ENCODE measurements at places on chromosomes 2 and 18.

DNA sequence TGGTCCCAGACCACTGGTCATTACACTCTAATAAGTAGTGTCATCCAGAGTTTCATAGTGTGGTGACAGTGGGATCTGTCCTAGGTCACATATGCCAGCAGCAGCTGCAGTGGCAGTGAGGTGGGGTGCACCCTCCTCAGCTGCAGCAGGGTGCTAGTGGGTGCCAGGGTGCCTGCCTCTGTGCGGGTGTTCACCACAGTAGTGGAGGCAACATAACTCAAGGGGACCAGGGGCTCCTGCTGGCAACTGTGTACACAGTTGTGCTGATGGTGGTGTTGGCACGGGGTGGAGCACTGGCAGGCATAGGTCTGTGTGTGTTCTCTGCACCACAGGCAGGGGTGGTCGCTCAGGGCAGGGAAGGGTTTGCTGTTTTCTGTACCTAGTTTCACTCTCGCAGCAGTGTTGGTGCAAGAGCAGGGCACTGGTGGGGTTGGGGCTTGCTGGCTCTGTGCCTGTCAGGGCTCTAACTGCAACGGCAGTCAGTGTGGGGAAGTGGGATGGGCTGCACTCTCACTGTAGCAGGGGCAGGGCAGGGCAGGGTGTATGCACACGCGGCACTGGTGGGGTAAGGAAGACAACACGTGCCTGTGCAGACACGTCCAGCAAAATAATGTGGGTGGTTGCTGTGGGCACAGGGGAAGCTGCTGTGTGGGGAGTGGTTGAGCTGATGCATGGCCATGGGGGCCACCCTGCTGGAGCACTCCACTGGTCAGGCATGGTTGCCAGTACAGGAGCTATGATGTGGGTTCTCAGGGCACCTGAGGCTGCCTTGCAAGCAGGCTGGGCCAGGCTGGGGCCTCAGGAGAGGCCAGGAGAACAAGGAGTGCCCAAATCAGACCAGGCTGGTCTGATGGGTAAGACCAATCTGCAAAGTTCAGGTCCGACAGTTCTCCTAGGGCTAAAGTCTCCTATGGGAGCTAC, 226.6 kb downstream of the MEIS1 start:
- DNase-seq: no peak

- no peak for DNase-seq
These were observed 67.4 kb upstream of the RPL31 start for GRCh38 chr2:100934504-100935371.

GRCh38 chr18:7876354-7877104, 309.4 kb downstream of the PTPRM start:
- DNase-seq: no peak

DNA sequence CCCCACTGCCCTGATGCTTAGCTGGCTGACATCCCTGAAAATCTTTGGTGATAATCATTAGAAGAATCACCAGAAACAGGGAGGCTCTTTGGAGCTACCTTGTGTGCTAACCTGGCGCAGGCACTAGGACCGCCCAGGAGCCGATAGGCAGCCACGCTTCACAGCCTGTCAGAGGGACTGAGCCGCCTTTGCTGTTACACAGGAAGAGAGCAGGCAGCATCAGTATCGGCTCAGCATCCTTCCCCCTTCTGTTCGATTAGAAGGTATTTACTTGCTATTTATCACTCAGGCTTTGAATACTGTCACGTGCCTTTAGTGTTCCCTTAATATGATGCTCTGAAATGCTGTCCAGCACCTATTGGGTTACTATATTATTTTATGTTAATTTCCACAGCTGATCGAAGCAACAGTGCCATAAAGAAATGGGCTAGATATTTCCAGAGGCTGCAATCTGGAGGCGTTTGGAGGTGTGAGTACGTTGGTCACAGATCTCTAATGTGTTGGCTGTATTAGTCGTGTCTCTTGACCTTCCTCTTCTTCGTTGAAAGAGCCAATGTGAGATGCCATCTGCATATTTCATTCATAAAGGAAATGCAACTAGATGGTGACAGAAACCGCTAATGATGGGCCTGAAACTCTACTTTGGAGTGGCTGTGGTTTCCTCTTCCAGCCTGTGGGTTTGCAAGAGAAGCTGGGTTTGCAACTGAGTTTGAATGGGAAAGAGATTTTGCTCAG, 110.4 kb upstream of the RAB27B start:
- no peak for DNase-seq

DNA sequence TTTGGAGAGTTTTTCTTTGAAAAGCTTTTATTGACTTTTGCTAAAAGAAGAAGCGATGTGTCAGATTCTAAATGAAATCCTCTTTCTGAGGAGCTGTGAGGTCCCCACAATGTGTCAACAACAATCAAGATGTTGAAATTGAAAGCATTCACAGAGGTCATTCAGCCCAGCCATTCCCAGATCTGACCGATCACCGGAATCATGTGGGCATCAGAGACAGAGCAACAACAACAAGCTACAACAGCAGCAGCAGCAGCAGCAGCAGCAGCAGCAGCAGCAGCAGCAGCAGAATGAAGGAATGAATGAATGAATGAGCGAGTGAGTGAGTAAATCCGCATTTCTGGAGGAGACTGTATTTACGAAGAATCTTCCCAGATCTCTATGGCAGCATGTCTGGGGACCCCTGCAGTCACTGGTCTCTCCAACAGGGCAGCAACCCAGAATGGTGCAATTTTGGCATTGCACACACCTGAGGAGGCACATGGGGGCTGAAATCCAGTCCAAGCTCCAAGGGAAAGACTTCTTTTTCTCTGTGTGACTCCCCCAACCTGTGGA, 299.0 kb downstream of the MYCN start:
- DNase-seq: no peak

GRCh38 chr2:73987948-73988700, 3.4 kb downstream of the TET3 start:
- no peak for DNase-seq

DNA sequence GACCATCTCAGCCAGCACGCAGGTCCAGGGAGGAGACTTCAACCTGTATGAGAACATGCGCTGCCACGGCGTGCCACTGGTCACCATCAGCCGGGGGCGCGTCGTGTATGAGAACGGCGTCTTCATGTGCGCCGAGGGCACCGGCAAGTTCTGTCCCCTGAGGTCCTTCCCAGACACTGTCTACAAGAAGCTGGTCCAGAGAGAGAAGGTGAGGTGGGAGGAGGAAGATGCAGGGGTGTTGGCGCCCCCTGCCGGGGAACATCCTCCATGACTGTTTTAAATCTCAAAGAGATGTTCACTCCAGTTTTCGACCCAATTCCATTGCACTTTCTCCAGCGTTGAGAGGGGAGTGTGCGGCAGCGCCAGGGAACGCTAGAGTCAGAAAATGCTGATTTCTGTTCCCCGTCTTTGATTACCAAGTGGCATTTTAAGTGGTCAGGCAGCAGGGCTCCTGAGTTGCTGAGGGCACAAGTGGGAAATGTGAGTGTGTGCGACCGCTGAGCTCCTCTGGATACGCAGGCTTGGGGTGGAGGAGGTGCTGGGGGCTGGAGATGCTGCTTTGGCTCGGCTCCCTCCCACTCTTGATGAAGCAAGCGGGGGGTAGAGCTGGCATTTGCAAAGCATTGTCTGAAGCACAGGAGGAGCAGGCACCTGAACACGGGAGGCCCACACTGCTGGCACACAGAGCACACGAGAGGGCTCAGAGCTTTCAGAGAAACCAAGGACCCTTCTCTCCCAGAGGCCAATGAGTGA, 27.7 kb upstream of the MAPRE3 start:
- peak; percentile 33 for DNase-seq

DNA sequence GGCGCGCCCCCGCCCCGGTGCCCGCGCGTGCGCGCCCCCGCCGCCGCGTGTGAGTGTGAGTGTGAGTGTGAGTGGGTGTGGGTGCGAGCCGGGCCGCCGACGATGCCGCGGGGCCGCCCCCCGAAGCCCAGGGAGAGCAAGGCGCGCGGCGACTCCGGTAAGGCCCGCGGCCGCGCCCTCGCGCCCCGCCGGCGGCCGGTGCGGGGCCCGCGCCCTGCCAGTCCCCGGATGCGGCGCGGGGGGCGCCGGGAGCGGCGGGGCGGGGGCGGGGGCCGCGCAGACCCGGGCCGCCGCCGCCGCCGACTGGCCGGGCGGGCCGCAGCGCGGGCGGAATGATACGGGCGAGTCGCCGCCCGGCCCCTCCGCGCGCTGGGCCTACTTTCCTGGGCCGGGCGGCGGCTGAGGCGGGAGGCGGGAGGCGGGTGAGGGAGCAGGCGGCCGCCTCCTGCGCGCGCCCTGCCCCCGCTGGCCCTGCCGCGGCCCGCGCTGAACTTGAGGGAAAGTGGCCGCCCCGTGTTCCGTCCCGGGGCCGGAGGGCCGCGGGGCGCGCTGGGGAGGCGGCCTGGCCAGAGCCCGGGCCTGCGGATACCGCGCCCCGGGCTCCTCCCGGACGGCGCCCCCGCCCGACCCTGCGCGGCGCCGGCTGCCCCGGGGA, at the start of gene ZNF236:
TSS of gene ZNF236 (plus strand) at position 52 of the 655 bp plus-strand sequence. CDS start at position 103, 51 bp downstream.
- DNase-seq: peak; percentile 44

GRCh38 chr18:74533666-74534065, 634 bp upstream of the CNDP1 start:
- no peak for DNase-seq

GRCh38 chr2:217805668-217806481, 196.9 kb downstream of the TNS1 start:
- no peak for DNase-seq

DNA sequence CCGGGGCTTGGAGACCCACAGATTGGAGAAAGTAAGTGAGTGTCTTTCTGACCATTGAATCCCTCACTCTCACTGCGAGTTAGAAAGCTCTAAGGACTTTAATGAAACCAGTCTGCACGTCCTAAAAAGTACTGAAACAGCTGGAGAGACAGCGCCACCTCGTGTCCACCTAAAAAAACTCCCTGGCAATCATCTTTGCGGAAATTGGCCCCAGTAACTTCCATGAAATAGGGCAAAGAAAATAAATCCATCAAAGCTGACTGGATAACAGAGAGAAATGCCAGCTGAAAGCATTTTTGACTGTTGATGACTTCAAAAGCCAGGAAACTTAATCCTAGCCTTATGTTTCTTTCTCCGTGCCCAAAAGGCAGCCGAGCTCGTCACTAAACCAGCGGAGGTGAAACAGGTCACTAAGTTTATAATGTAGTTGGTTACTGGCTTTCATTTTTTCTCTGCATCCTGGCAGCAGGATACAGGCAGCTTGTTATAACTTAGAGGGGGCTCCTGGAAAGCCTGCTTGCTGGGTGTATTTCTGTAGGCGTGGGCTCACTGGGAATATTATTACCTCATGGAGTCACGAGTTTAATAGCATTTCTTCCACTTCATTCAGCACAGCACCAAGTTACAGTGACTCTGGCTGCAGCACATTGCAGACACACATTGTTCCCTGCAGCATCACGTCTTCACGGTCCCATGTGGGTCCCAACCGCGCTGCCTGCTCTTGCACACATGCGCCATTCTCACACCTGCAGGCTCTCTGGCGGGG, 266.5 kb downstream of the HRH4 start:
- peak; percentile 13 for DNase-seq

GRCh38 chr18:9708057-9708433, at the start of gene RAB31:
TSS of gene RAB31 (plus strand) at chr18:9708301. CDS start at chr18:9708406, 105 bp downstream.
- no peak for DNase-seq

DNA sequence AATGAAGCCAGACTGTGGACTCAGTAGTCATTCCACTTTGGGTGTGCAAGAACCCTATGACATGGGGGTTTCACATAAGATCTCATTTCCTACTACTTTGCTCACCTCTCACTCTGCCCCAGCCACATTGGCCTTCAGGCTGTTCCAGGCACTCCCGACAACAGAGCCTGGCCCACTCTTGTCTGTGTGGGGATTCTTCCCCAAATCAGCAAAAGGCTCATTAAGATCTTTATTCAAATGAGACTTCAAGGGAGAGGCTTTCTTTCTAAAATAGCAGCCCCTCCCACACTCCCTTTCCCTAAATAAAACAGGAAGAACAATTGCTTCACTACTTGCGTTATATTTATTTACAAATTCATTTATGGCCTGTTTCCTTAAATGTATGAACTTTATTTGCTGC, 3.5 kb upstream of the CDC42EP3 start:
- no peak for DNase-seq

DNA sequence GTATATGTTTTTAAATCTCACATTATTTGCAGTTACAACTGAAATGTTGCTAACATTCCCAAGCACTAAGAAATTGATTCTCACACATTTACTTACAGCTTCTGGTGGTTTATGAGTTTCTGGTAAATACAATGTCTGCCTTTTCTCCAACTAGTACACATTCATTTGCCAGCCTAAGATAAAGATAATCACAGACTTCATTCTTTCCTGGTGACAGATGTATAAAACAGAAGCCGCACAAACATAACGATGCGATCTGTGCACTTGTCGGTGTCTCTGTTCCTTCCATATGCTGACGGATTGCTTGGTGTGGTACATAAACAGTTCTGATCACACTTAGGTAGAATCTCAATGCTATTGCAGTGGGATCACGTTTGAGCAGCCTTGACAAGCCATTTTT, 100.4 kb upstream of the DDX18 start:
- DNase-seq: no peak

DNA sequence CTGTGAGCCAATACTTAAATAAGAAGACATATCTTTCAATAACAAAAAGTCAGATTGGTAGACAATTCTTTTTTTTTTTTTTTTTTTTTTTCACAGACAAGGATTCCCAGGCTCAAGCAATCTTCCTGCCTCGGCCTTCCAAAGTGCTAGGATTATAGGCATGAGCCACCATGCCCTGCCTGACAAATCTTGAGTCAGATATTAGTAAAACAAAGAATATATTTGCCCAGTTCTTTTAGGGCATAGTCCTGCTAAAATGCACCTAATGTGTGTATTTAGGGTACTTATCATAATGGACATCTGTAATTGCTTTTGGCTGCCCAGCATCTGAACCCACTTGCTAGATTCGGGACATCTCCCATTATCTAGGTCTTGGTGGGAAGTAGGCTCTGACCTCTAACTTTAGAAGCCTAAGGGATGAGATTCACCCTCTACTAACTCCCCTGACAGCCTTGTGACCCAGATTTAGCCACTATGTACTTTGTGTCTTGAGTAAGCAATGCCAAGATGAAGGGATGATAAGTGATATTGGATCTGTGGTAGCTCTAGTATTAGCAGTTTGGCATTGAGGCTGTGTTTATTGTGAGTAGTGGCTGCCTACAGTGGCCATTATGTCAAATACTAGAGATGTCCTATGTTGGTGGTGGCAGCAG, 18.5 kb upstream of the PSME4 start:
- DNase-seq: no peak
